ENCODE measurements at places on chromosomes 2 and 18.
A peak's percentile ranks its signal among the peaks of the same experiment; 100 is the strongest.

DNA sequence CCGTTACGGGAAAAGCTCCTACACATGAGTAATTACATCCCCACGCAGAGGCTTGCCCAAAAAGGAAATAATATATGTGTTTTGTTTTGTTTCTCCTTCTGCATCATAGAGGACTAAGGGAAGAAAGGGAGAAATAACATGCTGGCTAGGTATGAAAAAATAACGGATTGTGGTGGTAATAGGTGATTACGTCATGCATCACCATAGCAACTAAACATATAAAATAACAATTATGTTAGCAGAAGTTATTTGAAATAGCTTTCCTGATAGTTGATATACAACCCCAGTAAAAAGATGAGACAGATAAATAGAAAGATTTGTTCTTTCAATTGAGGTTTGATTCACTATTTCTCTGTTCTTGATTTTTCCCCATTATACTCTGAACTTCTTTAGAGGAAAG lies 518.0 kb downstream of the ZNF516 start:
- no peak for DNase-seq

- DNase-seq: no peak
These were observed 12.2 kb upstream of the POU3F3 start for GRCh38 chr2:104841744-104842143.

- peak; percentile 56 for DNase-seq
These were observed 122.7 kb downstream of the COL6A3 start for GRCh38 chr2:237291138-237291792.

- no peak for DNase-seq
These were observed 121.9 kb downstream of the MCFD2 start for GRCh38 chr2:46793423-46794416.

DNA sequence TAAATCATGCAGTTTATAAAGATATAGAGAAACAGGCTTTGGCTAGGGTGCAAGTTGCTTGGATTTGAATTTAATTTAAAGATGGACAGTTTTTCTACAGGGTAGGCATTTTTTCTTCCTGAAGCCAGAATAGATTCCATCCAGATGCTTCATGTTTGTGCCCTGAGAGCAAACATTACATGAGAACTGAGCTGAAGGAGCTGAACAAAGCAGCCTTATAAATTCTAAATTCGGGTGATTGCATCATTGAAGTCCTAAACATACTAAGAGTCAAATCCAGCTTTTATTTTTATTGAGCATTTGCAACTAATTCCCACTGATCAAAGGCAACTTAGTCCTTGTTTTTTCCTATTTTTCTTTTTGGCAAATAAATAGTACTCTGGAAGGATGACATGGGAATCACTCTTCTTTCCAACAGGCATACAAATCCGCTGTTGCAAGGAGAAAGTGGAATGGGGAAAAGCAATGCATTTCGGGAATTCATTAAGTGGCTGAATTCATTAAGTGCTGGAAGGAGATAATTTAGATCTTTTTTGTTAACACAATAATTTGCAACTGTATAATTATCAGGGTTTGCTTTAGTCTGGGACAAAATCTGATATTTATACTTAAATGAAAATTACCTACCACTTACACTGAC lies 828.0 kb downstream of the SLC4A3 start:
- DNase-seq: no peak

DNA sequence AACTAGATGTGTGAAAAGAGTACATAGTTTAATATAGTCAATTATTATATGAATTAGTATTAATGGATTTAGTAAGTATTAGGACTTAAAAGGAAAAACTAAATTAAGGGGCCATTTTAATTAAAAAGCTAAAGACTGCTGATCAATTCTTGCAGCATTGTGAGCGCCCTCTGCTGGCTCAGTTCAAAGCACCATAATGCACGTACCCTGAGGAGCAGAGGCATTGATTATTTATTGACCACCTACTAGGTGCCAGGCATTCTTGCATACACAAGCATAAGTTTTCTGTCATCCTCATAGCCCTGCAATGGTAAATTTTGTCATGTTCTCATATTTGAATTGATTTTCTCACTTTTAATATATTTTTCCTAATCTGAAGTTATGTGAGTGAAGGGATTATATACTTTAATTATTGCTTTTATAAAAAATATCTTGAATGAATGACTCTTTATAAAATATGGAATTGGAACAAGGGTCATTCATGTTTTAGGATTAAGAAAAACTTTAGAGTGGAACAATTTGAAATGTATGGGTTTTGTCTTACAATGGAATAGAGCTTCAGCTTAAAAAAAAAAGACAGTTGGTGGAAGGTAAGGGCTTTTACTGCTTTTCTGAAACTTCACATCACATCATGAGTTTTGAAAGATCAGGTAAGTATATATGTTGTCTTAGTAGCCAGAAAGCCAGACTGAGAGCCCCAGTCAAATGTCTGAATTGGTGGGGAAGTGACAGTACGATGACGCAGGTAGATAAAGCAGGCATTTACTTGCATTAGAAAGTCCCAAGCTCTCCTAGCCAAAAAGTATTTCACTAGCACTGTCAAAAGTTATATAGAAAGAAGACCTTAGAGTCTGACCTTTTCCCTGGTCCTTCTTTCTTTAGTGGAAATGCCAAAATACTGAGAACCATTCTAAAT lies 9.7 kb downstream of the ITGA4 start:
- DNase-seq: peak; percentile 84

GRCh38 chr2:148602885-148603561 lies 41.5 kb upstream of the EPC2 start:
- peak; percentile 2 for DNase-seq

DNA sequence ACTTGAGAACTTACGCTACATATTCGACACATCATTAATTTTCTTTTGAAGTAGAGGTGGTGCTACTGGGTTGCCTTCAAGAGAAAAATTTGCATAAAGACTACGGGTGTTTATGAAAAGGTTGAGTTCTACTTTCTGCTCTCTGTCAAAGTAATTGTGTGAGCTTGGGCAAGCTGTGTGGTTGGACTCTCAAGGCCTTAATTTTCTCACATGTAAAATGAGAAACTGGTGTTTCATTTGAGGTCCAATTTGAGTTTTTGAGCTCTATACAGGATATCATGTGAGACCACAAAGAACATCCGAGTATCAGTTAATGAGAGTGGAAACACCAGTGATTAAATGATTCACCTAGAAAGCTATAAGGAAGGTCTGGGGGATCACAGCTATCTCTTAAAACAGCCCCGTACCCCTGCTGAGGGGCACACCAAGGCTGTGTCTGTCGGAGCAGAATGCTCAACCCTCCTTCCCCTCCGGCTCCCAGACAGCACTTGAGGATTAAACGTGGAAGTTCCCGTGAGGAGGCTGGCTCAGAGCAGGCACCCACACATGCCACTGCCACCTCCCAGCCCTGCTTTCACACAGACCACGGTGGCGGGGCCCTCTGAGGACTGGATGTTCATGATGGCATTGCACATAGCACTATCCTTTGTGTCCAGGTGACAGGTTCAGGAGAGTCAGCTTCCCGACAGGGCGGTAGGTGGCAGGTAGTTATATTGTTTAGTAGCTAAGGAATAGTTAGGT lies 191.8 kb downstream of the RNF144A start:
- DNase-seq: no peak

DNA sequence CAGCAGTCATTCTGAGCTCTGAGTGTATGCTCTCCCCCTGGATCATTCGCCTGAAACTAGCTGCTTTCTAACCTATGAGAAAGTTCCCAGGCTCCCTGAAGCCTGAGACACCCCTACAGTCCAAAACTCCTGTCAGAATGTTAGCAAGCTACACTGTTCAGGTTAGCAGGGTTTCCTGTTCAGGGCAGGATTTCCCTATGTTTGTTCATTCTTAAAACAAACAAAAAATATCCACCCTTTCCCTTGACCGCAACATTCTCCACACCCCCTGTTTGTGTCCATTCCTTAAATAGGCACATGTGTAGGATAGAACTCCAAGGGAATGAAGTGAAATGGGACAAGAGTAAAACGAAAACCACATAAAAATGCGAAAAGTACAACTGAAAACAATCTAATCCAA lies 83.1 kb downstream of the KLF7 start:
- DNase-seq: no peak

DNA sequence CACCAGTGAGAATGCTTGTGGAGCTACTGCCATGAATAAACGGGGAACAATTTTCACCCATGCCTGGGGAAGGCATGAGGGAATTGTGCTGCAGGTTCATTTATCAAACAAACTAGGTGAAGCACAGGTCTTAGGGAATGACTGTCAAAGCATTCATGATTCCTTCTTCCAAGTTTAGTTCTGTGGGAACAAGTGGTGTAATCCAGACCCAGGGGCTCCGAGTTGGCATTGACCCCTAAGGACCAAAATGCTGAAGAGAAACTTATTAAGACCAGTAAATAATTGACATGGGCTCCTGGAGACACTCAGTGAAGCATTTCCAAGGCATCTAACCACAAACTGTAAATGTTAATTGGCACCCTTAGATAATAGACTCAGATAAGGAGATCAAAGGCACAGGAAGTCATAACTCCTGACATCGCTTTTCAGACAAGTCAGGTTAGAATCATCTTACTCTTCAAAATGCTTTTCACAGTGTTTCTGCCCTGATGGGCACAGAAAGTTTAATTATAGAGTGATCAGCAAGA lies 96.9 kb downstream of the SPP2 start:
- DNase-seq: peak; percentile 78

DNA sequence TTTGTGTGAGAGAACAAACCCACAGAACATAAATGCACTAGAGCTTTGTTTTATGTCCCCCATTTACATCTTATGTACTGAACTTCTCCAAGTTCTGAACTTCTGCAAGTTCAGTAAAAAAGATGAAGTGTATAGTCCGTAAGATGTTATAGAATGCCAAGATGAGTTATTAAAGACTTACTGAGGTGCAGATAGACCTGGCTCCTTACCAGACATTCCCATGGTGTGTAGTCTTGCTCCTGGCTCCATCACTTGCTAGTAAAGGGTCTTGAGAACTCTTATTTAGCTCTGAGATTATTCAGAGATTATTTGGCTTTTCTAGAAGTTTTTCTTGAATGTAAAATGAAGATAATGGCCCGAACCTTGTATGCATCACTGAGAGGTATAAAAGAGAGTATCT lies 16.8 kb downstream of the GULP1 start:
- no peak for DNase-seq

DNA sequence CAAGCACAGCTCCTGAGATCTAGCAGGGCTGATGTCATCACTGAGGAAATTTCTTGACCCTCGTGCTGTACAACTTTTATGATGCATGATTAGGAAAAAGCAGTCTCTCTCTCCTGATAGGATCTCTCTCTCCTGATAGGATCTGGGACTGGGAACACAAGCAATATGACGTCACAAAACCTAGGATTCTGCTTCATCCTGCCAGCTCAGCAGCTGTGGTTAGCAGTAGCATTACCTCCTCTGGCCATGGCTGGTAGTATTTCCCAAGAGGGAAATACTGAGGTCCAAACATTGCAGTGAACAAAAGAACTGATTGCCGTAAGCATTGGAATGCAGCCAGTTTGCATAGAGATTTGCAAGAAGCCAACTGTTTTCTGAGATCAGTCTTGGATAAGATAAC lies 521.2 kb upstream of the POU3F3 start:
- DNase-seq: no peak

- no peak for DNase-seq
These were observed 197.9 kb downstream of the CALCRL start for GRCh38 chr2:187250137-187250536.

DNA sequence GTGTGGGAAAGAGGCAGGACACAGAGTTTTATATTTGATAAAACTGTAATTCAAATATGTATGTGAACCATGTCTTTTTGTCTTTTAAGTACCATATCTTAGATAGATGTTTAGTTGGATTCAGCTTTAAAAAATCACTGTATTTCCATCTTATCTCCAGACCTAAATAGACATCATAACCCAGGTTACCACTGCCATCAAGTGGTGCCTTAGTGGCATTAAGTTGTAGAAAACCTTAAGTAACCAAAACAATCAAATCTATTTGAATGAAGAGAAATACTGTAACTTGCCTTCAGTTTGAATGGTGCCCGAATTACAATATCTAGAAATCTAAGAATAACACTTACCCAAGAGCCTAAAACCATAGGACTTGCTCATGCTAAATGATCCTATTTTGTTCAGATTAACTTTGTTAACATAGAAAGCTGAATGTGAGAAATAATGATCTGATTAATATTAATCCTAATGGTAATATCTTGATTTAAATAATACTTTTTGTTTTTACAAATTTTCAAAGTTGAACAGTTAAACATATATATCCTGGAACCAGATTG lies 92.5 kb upstream of the MAP2 start:
- no peak for DNase-seq

GRCh38 chr2:135163306-135163705 lies 111.2 kb downstream of the RAB3GAP1 start:
- no peak for DNase-seq

- DNase-seq: peak; percentile 28
These were observed 218.0 kb downstream of the LDLRAD4 start for GRCh38 chr18:13436576-13436975.

GRCh38 chr2:233037078-233037477 lies 4.6 kb downstream of the NEU2 start:
- DNase-seq: no peak

All from CD4-positive, alpha-beta T cell treated with Interleukin-4 for 1 hour (primary cell).